ENCODE measurements at places on chromosomes 4 and X.

- no peak for DNase-seq
Observed at GRCh38 chr4:86948276-86948675, 13.5 kb downstream of the AFF1 start.

DNA sequence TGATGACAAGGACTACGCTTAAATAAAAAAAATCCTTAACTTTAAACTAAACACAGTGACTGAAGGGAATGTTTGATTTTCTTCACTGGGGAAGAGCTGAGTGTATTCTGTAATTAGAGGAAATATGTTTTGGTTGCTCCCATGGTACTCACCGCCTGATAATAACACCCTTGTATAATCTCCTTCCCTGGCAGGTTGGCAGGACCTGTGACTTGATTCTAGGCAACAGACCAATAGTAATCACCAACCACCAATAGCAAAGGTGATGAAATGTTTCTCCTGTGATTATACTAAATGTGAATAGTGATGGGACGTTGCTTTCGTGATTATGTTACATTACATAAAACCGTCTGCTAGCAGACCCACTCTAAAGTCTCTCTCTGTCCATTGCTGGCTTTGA, 536.8 kb upstream of the CPEB2 start:
- DNase-seq: no peak

GRCh38 chr4:127995776-127996175, 30.6 kb downstream of the ABHD18 start:
- no peak for DNase-seq

DNA sequence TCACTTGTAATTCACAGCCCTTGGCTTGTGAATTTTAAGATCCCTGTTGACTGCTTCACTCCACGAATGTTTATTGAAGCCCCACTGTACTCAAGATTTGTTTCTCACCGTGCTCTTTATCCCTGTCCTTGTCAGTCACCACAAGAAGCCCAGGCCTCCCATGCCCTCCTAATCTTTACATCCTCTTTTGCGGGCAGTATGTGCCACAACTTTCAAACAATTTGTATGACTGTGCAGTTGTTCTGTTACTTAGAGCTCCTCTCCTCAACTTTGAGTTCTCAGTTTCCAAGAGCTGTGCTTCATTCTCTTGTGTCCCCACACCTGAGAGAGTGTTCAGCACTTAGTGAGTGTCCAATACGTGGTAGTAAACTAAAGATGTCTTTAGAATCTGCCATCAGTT, 467.7 kb downstream of the NKX6-1 start:
- DNase-seq: no peak

GRCh38 chr4:5816101-5816500, 76.8 kb downstream of the CRMP1 start:
- DNase-seq: no peak

DNA sequence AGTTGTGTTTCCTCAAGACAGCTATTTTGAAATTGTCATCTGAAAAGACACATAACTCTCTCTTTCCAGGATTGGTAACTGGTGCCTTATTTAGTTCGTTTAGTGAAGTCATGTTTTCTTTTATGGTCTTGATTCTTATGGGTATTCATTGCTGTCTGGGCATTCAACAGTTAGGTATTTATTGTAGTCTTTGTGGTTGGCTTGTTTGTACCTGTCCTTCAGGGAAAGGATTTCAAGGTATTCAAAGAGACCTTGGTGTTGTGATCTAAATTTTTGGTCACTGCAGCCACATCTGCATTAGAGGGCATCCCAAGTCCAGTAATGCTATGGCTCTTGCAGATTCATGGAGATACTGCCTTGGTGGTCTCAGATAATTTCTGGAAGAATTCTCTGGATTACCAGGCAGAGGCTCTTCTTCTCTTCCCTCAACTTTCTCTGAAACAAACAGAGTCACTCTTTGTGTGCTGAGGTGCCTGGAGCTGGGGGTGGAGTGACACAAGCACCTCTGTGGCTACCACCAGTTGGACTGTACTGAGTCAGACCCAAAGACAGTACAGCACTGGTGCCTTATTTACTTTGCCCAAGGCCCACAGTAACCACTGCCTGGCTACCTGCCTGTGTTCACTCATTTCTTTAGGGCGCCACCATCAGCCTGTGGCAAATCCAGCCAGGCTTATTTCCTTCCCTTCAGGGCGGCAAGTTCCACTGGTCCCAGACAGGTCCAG, 620.4 kb downstream of the KCNIP4 start:
- no peak for DNase-seq

GRCh38 chr4:172951679-172952451, 216.7 kb upstream of the GALNT7 start:
- DNase-seq: no peak

- no peak for DNase-seq
Observed at GRCh38 chrX:54633641-54634040, 103.6 kb downstream of the GNL3L start.

DNA sequence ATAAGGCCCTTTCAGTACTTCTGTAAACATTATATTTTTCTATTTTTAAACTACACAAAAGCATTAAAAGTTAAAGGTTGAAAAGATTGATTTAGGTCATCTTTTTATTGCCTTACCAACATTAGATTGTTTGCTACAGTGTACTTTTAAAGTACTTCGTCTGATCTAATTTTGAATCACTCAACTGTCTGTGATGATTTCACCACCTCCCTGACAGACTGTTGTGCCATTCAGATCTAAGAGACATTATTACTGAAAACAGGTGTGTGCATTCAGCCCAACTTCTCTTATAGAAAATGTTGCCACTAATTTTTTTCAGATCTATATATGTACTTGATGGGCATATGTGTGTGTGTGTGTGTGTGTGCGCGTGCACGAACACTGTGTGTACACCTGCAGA, 39.3 kb downstream of the GASK1B start:
- DNase-seq: no peak

GRCh38 chrX:114932550-114932949, 84.9 kb downstream of the IL13RA2 start:
- no peak for DNase-seq

DNA sequence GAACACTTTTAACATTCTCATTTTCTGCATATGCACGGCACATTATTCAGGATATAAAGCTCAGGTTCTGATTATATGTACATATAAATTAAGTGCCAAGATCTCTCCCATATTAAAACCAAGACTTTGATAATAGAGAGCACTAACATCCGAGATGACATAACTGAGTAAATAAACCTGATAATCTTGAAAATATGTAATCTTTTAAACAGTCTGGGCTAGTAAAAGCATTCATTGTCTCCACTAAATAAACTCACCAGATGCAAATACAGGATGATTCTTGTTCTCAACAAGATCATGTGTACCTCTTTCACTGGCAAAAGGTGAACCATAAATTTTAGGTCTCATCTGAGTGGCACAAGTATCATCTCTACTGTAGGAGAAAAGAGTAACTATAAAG, 942.2 kb downstream of the TRAM1L1 start:
- no peak for DNase-seq
